ENCODE measurements at places on chromosomes 7 and 10.

DNA sequence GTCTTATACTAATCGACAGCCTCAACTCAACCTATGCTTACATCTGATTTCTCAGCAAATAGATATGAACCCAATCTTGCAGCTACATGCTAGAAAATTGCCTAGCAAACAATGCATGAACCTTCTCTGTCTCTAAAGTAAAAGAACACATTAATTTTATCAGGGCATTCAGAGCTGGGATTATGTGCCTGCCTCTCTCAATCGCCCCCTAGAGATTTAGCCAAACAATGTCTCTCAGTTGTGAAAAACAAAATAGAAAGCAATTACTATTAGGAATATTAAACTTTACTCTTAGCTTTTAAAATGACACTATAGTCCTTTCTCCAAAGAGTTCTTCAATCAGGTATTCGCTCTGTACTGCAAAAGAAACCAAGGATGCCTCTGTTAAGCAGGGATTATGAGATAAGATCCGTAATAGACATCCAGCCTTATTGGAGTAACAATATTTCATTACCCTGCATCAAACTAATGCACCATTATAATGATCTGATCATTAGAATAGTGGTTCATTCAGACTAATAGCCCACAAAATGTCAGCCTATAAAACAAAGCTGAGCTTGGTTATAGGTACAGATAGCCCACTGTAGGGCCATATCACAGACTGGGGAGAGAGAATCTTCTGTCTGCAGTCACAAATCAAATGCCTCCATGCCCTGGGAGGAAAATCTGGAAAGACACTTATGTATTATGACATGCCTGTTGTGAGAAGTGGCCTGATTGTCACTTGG is 736.9 kb downstream of the PARD3 start:
- DNase-seq: no peak

DNA sequence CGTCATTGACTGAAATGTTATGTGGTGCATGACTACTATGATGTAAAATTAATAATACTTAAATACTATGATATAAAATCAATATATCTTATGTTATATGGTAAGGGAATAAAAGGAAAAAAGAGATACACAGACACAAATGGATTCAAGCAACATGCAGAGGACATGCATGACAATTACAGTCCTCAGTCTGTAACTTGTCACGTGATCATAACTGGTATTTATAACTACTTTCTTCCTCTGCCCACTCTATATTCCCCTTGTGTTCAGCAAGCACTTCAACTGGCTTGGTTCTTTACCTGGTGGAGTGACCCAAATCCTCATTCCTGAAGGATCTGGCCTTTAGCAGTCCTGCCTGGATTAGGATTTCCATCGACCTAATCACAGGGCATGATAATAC is 104.4 kb upstream of the FAM180A start:
- no peak for DNase-seq

- no peak for DNase-seq
These were observed 5.9 kb upstream of the BMS1 start for GRCh38 chr10:42776681-42777080.

DNA sequence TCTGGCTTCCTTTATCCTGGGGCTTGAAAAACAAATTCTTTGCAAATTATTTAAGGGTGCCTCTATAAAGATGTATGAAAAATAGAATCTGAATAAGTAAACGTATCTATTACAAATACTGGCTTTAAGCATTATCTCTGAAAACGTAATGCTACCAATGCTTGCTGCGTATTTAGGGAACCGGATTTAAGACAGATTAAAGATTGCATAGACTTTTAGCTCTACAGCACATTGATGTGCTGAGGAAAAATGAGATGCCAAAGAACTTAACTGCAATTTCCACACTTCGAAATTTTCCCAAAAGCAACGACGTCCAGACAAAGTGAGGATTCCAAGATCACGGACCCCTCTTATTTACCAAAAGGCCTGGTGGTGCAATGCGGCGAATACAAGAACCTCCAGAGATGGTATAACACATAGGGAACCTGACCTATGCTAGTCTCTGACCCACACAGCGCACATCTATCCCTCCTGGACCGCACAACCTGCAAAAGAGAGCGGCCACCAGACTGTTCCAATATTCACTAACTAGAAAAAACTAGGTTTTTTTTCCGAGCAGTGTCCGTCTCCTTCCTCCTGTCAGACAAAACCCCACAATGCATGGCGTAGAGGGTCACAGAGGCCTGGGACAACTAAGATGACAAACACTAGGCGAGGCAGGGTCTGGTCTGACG is 34.3 kb upstream of the PHF14 start:
- DNase-seq: no peak

- DNase-seq: no peak
These were observed 55.3 kb downstream of the COBL start for GRCh38 chr7:51261117-51261835.

DNA sequence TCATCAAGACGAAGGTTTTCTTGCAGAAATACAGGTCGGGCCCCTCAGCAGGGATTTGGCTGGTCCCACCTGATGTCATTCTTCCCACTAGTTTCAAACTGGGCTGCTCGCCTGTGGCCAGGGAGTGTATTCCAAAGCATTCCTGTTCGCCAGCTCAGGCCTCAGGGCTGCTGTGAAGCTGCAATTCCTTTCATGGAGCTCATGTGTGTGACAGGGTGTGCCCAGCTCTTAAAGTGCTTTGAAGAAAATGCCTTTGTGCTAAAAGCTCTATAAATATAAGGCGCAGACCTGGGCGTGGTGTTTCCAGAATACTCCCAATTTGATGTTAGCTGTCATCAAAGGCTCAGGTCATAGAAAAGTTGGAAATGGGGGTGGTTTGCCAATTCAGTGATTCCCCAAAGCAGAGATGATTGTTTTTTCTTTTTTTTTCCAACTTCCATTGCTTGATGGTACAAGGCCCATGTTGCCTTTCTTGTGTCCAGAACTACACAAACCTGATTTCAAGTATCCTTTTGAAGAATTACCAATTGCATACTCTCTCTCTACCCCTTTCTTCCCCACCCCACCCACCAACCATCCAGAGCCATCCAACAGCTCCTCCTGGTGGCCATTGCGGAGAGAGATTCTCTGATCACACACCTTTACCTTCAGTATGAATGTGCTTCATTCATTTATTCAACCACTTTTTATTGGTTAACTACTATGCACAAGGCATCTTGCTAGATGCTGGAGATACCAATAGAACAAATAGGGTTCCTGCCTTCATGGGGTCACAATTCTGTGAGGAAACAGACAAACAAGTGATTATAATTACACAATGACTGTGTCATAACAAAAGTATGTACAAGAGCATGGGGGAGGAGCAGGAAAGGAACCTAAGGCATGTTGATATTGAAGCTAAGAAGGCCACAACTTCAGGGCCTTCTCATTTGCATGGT is 297.3 kb upstream of the LYZL1 start:
- DNase-seq: no peak

GRCh38 chr10:126062131-126063032 is 166.0 kb downstream of the FANK1 start:
- no peak for DNase-seq

DNA sequence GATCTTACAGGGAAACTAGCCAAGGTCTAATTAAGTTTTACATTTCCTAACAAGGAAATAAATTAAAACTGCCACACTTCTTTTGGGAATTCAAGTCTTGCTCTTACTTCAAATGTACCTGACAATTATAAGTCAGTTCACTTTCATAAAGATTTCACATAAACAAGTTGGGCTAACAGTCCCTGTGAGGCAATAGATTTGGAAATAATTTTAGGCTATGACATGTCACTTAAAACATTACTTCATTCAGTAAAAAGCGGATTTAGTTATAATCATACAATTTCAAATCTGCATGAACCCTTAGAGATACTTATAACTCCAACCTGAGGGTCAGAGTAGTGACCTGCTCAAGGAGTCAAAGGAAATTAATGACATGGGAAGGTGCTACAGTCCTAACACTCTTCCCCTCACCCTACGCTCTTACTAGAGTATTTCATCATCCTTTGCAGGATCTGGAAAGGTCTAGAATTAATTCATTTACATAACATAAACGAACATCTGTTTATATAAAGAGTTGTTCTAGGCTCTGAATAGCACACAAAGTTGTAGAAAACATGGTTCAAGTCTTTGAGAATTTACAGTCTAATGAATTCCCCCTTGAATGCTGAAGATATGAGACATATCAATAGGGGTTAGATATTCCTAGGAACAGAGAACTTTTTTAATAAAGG is 32.3 kb upstream of the DNAJB12 start:
- DNase-seq: no peak

- DNase-seq: no peak
These were observed 186.1 kb downstream of the BMPER start for GRCh38 chr7:34091321-34091917.

DNA sequence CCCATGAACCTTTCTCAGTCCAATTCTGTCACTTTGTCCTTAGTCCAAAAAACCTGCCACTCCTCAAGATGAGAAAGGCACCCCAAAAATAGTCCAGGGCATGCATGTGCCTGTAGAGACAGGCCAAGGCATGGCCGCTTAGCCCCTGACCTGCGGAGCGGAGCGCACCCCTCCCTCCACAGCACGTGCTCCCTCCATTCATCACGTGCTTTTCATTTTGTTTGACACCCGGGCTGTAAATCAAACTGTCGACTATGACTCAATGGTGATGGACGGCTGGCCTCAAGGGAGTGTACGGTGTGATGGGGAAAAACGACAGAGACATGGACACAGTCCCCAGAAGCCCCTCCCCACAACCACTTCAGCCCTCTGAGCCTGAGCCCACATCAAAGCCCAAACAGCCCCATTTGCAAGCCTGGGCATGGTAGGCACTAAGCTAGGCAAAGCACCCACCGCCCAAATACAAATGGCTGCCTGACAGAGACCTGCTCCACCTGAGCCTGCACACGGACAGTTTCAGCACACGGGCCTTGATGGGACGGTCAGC is 90.6 kb downstream of the ZRANB1 start:
- DNase-seq: no peak

- no peak for DNase-seq
These were observed 627.4 kb downstream of the CALN1 start for GRCh38 chr7:71784781-71785180.

GRCh38 chr10:102869258-102870198 is at the start of gene AS3MT:
TSS of gene AS3MT (plus strand) at chr10:102869470. CDS start at chr10:102869593, 123 bp downstream.
- no peak for DNase-seq

- DNase-seq: no peak
These were observed 303.5 kb upstream of the MGMT start for GRCh38 chr10:129163531-129163930.

- no peak for DNase-seq
These were observed 486 bp downstream of the CACNA2D1 start for GRCh38 chr7:82443036-82443546.

DNA sequence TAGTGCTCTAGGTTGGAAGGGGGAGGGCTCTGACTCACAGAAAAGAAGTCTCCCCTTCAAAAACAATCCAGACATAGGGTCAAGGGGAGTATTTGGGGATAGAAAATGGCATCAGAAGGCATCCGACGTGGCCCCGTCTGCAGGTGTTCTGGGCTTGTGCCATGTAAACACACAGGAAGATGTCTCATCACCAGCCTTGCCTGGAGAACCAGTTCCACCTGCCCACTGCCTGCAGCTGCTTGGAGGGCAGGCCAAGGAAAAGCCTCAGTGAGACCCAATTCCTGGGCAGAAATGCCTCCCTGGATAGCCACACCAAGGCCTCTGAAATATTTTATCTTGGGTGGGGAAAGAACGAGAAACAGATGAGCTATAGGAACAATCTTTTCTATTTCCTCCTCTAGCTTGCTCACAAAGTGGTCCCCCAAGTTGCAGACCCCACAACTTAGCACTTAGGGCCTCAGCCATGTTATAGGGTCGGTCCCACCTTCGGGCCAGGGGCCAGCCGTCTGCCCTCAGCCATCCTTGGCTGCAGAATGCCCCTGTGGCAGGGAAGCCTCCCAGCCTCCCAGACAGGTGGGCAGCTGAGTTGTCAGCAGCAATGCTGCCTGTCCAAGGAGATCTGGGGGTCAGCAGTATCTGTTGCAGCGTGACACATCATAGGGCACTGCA is 54.3 kb upstream of the ECHDC3 start:
- DNase-seq: no peak

DNA sequence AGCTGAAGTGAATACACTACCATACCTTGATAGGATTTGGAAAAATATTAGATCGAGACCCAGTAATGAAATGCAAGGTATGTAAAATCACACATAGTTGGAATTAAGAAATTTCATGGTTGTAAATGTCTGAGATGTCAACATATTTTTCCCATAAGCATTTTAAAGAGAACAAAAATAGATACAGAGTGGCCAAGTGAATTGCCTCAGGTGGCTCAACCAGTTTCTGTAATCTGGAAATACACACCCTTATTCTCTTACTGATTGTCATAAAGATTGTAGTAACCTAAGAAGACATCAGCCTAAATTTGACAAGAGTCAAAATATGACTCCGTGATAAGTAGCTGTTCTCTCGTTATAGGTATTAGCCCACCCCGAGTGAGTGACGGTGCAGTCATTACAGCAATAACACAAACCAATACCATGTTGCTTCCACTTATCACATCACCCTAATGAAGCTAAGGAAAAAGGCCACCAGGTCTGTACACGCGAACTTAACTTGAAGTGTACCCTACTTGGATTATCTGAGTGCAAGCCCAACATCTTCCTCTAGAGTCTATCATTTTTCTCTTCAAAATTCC is 23.4 kb downstream of the PIK3AP1 start:
- no peak for DNase-seq

DNA sequence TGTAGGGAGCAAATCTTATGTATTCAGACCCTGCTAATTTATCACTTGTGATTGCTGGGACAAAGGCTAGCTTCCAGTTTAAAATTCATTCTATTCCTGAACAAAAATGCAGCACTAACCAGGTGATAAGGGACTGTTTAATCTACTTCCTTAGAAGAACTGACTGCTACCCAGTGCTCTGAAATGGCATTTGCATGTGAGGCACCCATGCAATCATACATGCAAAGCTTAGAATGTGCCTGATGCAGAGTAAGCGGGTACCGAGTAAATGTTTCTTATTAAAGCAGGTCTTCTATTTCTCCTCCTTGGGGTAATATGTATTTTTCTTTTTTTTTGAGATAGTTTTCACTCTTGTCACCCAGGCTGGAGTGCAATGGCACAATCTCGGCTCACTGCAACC is 54.5 kb downstream of the NEURL1 start:
- DNase-seq: no peak

GRCh38 chr10:84412482-84412881 is 84.1 kb downstream of the CCSER2 start:
- DNase-seq: no peak

Measured in forelimb muscle (tissue), 1 donor.